ENCODE measurements at places on chromosomes 6 and 20.

DNA sequence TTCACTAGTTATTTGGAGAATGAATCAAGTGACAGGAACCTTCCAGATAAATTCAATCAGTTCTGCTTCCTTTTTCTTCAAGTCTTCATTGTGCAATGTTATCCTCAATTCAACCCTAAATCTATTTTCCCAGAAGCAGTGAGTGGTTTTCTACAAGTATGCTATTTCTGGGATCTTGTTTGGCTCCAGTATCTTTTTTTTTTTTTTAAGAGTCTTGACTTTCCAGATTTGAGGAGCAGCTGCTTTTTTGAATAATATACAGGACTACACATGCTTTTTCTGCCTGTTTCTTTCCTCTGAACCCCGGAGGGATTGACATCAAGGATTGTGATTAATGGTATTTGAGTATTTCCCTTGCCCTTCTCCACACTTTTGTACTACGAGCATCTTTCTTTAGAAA is 339.2 kb upstream of the JAG1 start:
- no peak for DNase-seq

DNA sequence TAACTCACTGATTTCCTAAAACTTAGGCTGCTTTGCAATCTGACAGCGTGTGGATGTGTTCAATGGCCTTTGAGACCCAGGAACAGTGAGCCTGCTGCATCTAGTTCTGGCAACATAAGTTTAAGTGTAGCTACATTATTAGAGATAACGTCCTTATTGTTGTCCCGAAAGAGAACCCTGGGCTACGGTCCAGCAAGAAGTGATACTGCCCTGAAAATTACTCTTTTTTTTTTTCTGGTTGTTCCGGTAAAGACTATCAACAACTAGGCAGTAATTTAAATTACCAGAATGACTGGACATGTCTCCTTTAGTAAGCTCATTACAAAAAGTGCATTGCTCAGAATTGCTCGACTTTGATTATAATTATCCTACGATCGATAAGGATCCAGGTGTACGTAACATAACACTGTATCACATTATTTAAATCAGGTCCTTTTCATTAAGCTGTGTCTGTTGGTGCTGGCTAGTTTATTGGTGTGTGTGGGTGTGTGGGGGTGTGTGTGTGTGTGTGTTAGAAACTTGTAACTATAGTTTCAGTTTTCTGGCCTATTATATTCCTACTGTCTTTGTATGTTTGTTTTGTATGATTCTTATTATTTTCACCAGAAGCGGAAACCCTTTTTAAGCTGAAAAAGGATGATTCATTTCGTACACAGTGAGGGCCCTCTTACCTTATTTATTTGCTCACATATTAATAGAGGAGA is 3.0 kb downstream of the TSHZ2 start:
- DNase-seq = no peak

- DNase-seq = no peak
These were observed 38.2 kb upstream of the RUNX2 start for GRCh38 chr6:45289751-45290514.

DNA sequence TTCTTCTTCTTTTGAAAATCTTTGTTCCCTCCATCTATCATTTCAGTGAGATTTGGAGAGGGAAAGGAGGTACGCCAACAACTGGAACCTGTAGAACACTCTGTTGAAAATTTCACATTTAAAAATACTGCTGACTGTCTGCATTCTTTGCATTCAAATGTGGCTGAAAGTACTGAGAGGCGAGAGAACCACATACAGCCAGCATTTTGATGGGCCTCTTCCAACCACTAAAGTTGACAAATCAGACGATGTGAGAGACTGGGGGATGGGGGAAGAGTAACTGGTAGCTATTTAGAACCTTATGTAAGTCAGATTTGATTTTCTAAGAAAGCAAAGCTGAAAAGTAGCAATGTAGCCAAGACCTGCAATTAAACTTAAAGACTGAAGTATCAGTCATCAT is 77.5 kb downstream of the FKBP5 start:
- no peak for DNase-seq

- DNase-seq = no peak
These were observed 333.8 kb downstream of the PKHD1 start for GRCh38 chr6:51753635-51754034.

DNA sequence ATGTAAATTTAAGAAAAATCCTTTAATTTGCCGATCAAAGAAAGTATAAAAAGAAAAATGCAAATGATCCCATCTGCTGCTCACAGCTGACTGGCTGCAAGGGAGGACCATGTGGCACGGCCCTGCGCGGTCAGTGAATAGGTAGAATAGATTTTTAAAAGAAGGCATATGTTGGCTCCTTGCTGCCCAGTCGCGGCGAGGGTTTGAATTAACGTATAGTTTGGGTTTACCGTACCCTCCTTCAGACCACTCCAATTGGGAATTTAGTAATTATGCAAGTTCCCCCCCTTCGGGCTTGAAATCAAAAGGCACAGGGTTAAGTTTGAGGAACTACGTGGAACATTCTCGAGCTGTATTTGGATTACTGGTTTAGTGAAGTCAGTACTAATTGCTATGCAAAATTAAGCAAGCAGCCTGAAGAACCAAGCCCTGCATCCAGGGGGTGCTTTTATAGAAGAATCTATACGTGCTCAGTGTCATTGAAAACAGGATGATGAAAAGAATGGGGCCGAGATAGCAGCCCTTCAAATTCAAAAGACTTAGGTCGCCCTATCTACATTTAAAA is 1.1 kb upstream of the BEND3 start:
- DNase-seq = no peak

GRCh38 chr6:89360415-89360999 is 8.0 kb upstream of the UBE2J1 start:
- no peak for DNase-seq

GRCh38 chr6:163965426-163966348 is 551.2 kb downstream of the QKI start:
- no peak for DNase-seq

DNA sequence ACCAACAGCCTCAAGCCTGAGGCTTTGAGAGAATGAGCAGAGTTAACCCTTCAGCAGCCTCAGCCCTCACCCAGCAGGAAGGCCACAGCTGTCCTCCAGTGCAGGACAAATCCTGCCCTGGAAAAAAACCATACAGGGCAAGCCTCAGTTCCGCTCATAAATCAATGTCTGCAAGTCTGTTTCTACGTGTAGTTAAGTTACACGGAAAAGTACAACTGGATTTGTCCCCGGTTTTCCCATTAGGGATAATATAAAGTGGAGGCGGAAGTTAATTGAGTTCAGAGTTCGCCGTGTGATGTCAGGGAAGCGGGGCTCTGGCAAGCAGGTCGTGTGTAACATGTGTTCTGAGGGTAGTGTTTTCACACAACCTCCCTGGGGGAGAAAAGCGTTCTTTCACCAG is 44.2 kb upstream of the EYA2 start:
- DNase-seq = no peak

All from stimulated activated CD8-positive, alpha-beta memory T cell treated with anti-CD3 and anti-CD28 coated beads, Interleukin-4, amount 100 ng/mL, for 24 hours (primary cell).